ENCODE measurements at places on chromosomes 5 and 9.

GRCh38 chr5:166123717-166124116 lies 2167.7 kb upstream of the WWC1 start:
- DNase-seq = no peak

GRCh38 chr9:2336055-2336454 lies 285.5 kb upstream of the VLDLR start:
- DNase-seq = no peak

DNA sequence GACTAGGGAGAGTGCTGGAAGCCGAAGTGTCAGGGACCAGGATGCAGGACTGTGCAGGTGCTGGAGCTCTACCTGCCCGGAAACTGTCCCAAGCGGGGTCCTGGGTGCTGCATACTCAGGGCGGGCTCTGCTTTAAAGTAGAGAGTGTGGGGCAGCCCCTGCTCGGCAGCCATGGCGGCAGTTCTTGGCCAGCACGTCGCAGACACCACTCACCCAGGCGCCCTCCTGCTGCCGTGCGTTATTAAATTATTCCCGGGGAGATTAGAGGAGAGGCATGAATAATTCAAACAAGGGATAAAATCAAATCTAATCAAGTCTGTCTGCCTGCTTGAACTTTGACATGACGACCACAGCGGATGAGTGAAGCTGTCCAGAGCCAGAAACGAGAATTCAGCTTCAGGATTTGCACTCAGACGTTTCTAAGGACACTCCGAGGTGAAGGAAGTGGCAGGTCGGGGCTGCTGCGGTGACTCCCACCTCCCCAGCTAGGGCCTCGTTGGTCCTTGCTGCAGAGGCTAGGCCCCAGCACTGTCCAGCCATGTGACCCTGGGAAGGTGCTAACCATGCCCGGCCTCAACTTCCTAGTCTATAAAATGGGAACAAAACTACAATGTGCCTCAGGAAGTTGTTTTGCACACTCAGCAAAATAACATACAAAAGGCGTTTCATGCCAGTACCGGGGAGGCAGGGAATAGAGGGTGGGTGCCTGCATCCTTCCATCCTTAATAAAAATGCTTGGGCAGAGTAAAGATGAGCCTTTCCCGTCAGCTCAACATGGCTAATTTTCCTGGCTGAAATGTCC lies 91.3 kb upstream of the ADAMTS2 start:
- DNase-seq = no peak

GRCh38 chr9:126673689-126674364 lies 60.1 kb downstream of the LMX1B start:
- no peak for DNase-seq

- no peak for DNase-seq
Measured at GRCh38 chr5:96861076-96861475, 15.2 kb upstream of the ERAP2 start.

DNA sequence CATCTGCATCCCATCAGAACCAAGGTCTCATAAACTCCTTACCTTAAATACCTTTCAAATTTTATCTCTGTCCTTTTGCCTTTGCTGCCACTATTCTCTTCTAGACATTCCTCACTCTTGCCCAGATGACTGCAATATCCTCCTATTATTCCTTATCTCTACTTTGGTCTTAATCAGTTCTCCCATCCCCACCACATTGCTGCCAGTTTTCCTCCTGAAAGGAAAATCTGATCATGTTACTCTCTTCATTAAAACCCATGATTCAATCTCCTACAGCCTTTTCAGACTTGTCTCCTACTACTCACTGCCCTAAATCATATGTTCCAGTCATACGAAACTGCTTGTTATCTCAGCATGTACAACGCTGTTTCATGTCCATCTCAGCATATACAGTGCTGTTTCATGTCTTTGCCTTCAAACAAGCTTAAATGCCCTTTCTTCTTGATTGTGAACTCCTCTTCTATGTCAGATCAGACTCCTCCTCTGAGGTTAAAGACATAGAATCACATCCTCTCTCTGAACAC lies 152.6 kb upstream of the FST start:
- DNase-seq = no peak

- no peak for DNase-seq
Measured at GRCh38 chr9:25461416-25461815, 216.8 kb downstream of the TUSC1 start.

GRCh38 chr5:37738865-37739488 lies 100.9 kb downstream of the GDNF start:
- no peak for DNase-seq

DNA sequence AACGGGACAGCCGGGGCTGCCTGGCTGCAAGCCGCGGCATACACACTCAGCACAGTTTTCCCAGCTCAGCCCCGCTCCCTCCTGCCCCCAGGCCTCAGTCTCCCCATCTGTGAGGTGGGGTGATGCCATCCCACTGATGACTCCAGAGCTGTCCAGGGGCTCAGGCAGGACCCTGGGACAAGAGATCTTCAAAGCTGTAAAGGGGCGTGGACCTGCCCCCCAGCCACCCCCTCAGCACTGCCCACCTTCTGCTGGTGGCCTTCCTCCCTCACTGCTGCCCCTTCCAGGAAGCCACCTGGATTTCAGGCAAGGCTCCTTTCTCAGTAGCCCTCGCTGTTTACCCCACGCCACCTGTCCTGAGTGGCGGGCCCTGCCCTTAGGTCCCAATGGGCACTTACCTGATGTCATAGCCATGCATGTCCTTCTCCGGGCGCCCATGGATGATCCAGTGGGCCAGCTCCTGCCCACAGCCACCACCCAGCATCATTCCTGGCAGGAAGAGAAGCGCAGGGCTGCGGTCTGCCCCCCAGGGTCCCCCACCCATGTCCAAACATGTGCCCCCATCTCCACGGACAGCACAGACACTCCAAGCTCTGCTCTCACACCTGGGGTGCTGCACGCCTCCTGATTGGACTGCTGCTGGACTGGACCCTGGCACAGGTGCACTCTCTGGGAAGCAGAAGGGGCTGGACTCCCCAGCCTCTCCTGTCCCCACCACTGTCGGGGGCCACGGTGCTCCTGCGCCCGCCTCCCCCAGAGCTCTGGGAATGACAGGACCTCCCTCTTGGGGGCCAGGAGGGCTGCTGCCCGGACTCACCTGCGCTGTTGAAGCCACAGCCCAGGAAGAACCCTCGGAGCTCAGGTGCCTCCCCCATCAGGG lies 25.7 kb downstream of the SARDH start:
- no peak for DNase-seq

DNA sequence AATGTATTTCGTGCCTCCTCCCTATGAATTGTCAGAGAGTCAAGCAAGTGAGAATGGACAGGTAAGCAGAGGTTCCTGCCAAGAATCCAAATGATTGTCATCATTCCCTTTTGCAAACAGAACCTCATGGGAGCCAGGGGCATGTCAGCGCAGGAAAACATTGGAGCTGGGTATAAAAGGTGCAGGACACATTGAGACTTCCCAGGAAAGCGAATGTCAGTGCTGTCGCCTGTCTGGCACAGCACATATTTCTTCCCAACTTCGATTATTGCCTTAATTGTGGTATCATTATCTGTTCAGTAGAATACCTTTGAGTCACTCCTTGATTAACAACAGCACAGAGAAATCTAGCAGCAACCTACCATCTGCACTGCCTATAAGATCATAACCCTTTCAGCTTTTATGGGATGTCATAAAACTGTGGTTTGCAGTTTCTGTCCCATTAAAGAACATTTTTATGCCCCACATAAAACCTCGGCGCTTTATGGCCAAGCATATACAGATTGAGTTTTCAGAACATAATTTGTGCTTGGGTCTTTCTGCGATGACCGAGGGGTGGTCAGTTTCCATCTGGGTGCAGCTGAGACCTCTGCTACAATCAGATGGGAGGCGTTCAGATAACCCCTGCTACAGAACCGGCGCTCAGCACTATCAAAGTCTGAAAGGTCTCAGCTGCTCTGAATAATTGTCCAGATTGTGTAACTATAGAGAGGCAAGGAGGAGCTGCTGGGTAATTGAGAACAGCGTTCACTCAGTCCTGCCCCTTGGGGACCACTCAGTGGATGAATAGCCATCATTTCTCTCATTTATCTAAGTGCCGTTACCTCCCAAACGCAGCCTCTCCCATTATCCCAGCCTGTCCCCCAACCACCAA lies 30.9 kb upstream of the WWC1 start:
- no peak for DNase-seq

GRCh38 chr5:60271517-60271916 lies 378.0 kb upstream of the PDE4D start:
- no peak for DNase-seq

DNA sequence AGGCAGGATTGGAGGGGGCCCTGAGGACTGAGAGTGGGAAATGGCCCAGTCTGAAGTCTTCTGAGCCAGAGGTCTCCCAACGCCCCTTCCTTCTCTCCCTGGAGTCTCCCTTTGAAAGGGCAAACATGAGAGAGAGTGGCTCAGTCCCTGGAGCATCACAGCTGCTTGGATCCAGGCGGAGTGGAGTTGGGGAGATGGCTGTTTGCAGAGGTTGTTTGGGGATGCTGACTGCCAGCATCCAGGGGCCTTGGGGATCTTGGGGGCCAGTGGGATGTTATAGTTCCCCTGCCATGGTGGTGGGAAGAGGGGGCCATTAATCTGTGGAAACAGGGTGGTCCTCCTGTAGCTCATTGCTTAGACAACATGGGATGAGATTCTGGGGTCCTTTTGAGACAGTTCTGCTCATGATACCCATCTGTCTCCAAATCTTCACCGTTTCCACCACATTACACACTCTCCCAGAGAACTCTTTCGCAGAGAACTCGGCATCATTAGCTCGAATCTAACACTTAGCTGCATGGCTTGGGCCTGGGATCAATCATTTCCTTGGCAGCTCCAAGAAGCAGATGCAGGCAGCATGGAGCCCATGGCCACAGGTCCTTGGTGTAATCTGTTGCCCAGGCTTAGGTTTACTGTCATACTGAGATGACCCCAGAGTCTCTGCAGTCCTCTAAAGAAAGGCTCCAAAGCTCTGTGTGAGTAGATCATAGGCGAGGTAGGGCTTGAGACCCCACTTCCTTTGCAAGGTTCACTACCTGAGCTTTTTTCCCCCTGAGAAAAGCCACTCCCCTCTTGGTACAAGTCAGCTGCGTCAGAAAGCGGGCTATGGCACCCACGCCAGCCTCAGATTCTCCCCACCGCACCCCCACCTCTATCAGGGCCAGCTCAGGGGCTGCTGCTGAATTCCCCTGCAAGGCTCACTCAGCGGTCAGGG lies 54.4 kb upstream of the SH3PXD2B start:
- no peak for DNase-seq

- DNase-seq = no peak
Measured at GRCh38 chr9:19903076-19903475, 114.2 kb upstream of the SLC24A2 start.

DNA sequence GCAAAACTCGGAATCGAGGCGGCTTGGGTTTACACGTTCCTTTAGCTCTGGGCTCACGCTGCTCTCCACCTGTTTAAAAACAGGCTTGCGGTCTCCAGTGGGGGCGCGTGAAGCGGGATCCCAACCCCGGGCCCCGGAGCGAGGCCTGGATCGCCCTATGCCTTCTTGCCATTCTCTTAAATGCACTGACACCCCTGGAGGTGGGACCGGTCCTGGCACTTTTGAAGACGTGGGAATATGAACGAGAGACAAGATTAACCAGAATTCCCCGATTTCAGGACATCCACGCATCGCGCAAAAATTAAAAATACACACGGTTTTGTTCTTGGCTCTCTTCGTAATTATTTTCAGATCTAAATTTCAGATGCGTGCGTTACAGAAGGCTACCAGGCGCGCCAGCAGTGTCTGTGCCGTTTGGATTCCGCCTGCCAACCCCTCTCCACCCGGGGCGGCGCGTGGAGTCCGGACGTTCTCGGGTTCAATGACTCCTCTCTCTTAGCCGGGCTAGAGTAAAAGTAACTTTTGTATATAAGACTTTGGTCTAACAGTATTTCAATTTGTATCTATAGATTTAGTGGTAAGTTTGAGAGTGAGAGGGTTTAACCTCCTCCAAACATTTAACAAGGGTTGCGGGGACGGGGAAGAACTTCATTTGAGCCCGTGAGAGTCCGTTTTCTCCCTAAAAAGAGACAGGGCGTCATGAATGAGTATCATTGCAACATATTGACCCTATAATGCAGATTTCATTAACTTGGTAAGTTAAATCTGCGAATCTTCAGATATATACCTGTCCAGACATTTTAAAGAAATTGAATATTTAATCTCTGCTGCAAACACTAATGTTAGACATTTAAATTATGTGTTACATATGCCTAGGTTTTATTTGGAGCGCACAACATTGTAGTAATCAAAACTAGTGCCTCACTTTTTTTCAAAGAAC lies 3.8 kb downstream of the FOXD1 start:
- DNase-seq = no peak

GRCh38 chr5:176830995-176831423 lies 20.6 kb downstream of the UNC5A start:
- DNase-seq = no peak

DNA sequence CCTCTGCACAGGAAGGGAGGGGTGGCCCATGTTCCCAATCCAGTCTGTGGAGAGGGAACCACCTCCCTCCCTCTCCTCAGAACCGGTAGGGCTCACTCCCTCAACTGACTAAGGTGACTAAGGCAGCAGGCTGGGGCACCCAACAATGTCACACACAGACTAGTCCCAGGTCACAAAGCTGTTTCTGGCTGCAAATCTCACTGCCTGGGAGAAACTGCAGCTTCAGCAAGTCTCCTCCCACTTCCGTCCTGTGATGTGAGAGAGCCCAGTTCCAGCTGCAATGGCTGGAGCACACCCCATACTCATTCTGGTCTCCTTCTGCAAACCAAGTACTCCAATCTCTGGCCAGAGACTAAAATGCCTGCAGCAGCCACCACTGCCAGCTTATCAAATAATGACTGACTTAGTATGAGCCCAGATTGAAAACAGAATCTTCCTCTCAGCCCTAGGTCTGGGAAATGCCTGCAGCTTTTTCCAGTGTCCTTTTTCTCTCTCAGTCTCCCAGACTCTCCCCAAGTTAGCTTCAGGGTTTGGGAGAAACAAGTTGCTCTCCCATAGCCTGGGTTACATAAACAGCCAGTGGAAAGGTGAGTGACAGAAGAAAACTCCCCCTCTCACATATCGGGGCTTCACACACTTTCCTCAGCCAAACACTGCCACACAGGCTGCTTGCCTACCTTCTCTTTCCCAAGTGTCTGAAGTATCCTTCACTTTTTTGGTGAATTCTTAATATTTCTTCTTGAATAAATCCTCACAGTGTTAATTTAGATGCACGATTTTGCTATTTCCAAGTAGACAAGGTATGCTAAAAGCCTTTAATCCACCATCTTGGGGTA lies 247.4 kb upstream of the RASA1 start:
- no peak for DNase-seq

GRCh38 chr9:14677396-14677795 lies 15.8 kb downstream of the ZDHHC21 start:
- DNase-seq = no peak

All from stimulated activated CD4-positive, alpha-beta T cell treated with anti-CD3 and anti-CD28 coated beads, Interleukin-4, amount 100 ng/mL, for 1 hour (primary cell).